ENCODE measurements at places on chromosomes 11 and 22.

DNA sequence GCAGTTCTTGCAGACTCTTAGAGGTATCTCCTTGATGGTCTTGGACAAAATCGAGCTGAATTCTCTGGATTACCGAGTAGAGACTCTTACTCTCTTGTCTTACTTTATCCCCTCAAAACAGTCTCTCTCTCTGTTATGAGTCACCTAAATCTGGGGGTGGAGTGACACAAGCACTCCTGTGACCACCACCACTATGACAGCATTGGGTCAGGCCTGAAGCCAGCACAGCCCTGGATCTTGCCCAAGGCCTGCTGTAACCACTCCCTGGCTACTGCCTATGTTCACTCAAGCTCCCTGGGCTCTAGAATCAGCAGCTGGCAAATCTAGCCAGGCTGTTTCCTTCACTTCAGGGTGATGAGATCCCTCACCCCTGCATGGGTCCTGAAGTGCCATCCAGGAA lies 662.5 kb downstream of the LUZP2 start:
- DNase-seq: no peak

DNA sequence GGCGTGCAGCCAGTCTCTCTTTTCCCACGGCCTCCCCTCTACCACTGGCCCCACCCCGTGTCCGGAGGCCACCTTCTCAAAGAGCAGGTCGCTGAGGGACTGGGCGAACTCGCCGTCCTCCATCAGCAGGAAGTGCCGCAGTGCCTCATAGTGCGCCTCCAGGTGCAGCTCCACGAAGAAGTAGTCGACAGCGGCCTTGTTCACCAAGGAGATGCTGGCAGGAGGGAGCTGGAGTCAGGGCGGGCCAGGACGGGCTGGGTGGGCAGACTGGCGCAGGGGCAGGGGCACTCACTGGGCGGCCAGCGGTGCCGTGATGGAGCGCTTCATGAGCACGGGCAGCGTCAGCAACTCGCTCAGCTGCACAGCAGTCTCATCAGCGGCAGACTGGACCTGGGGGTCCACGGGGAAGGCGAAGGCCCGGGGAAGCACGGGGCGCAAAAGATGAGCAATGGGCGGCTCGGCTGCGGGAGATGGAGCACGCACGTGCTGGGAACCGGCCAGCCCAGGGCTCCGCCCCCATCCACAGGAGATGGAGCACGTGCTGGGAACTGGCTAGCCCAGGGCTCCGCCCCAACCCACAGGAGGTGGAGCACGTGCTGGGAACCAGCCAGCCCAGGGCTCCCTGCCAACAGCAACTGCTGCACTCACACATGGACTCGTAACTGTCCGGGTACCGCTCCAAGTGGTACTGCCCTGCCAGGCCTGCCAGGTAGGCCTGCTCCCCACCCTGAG lies 18.4 kb downstream of the SELENOO start:
- no peak for DNase-seq

GRCh38 chr11:90705661-90706060 lies 482.8 kb upstream of the CHORDC1 start:
- no peak for DNase-seq

DNA sequence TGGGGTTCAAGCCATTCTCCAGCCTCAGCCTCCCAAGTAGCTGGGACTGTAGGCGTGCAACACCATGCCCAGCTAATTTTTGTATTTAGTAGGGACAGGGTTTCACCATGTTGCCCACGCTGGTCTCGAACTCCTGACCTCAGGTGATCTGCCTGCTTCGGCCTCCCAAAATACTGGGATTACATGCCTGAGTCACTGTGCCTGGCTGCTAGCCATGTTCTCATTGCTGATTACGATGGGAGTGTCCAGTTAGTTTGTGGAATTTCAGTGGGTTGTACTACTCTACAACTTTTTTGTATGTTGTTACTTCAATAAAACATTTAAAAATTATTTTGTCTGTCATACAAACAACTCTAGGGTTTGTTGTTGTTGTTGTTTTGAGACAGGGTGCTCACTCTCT lies 4.8 kb upstream of the VPS11 start:
- no peak for DNase-seq

DNA sequence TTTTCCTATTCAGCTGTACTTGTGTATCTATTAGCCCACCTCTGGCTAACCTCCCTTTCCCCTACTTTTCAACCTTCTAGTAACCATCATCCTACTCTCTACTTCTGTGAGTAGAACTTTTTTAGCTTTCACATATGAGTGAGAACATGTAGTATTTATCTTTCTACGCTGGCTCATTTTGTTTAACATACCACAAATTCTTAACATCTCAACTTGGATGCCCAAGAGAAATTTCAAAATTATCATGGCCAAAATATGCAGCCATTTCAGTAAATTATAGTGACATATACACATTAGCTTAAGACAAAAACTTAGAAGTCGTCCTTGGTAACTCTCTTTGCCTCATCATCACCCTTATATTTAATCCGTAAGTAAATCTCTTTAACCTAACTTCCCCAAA lies 34.7 kb downstream of the LUZP2 start:
- DNase-seq: no peak

GRCh38 chr11:130068546-130068985 lies 1.1 kb upstream of the APLP2 start:
- no peak for DNase-seq

- DNase-seq: no peak
Observed at GRCh38 chr11:73380331-73380730, 4.1 kb downstream of the RELT start.

DNA sequence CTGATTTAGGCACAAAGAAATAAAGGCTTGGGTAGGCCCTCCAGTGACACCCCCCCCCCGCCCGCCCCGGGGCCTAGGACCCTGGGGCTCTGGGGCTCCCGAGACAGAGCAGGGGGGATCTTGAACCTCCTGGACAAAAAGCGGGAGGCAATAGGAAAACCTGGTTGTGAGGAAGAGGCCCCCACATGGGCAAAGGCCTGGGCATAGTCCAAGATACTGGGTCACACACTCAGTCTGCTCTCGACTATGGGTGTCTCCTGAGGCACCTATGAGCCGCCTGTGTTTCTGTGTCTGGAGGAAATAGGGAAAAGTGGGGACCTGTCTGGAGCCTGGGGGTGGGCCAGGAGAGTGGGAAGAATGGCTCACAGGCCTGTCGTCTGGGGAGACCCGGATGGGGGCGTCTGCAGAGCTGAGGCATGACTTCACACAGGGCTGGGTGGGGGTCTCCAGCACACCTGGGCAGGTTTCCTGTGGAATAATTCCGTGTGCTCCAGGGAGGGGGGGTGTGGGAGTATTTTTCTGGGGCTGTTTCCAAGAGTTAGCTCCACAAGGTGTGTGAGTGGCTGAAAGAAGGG lies 2.4 kb upstream of the MN1 start:
- no peak for DNase-seq

- no peak for DNase-seq
Observed at GRCh38 chr11:63869683-63870082, 30.8 kb downstream of the MARK2 start.

GRCh38 chr11:68398995-68399851 lies 61.3 kb upstream of the PPP6R3 start:
- no peak for DNase-seq

- no peak for DNase-seq
Observed at GRCh38 chr11:93123351-93123898, 74.4 kb downstream of the SLC36A4 start.

DNA sequence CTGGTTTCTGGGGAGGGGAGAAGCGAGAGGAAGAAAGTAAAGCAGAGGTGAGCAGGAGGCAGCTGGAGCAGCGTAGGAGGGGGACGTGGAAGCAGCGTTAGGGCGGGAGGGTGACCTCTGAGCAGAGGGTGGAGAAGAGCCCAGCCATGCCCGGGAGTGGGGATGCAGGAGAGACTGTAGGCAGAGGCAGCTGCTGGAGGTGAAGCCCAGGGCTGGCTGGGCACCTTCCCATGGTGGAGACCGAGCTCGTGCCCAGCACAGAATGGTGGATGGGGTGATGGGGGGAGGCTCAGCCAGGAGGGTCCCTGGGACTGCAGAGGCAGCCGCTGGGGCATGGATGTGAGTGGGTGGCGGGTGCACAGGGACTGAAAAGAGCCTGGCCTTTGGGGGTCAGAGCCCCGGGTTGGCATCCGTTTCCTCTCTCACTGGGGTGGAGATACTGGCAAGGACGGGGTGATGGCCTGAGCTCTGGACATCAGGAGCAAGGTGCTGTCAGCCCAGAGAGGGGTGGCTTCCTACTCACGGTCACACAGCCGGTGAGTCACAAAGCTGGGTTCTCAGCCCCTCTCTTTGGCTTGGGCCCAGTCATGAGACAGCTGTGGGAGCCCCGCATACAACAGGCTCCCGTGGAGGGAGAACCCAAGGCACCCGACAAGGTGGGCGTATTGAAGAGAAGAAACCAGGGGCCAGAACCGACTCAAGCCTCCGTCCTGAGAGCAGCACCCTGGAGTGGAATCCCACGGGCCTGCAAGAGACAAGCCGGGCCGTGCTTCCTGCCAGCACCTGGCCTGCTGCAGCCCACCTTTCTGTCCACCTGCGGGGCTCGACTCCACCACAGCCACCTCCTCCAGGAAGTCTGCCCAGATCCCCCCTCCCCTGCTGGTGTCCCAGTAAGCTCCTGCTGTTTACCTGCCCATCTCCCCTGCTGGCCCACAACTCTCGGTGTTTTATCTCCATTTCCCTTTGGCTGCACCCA lies 45.8 kb upstream of the FGF3 start:
- no peak for DNase-seq

GRCh38 chr11:73622926-73623593 lies 23.3 kb upstream of the PLEKHB1 start:
- no peak for DNase-seq

GRCh38 chr11:14793546-14793945 lies 98.5 kb downstream of the CYP2R1 start:
- DNase-seq: no peak

GRCh38 chr11:78022397-78023396 lies at the start of gene KCTD14:
KCTD14 (minus strand) TSS chr11:78023276; CDS start chr11:78023249, 27 bp downstream.
- DNase-seq: no peak

- no peak for DNase-seq
Observed at GRCh38 chr11:60362241-60362640, 16.1 kb upstream of the MS4A7 start.

- DNase-seq: no peak
Observed at GRCh38 chr22:26702906-26703830, 45.8 kb downstream of the MIAT start.

DNA sequence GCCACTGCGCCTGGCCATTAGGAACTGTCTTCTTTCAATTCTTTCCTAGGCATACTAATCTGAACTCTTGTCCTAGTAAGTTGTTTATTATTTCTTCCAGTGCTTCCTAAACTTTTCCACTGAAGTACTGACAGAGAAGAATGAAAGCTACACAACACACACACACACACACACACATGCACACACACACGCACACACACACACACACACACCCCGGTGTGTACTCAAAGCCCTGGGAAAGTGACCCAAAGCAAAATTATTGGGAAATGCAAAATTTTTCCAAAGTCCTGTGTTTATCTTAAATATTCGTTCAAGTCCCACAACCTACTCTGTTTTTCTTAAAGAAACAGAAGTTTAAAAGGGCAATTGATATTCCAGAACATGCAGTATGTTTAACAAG lies 19.4 kb upstream of the SIK2 start:
- no peak for DNase-seq

GRCh38 chr11:96567176-96567575 lies 177.4 kb downstream of the JRKL start:
- DNase-seq: no peak

DNA sequence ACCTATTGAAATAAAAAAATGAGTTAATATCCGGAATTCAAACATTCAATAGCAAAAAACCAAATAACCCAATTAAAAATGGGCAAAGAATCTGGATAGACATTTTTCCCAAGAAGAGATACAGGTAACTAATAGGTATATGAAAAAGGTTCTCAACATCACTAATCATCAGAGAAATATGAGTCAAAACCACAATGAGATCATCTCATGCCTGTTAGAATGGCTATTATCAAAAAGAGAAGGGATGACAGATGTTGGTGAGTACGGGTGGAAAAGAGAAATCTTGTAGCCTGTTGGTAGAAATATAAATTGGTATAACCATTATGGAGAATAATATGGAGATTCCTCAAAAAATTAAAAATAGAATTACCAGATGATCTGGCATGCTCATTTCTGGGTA lies 26.9 kb upstream of the OR6M1 start:
- DNase-seq: no peak

DNA sequence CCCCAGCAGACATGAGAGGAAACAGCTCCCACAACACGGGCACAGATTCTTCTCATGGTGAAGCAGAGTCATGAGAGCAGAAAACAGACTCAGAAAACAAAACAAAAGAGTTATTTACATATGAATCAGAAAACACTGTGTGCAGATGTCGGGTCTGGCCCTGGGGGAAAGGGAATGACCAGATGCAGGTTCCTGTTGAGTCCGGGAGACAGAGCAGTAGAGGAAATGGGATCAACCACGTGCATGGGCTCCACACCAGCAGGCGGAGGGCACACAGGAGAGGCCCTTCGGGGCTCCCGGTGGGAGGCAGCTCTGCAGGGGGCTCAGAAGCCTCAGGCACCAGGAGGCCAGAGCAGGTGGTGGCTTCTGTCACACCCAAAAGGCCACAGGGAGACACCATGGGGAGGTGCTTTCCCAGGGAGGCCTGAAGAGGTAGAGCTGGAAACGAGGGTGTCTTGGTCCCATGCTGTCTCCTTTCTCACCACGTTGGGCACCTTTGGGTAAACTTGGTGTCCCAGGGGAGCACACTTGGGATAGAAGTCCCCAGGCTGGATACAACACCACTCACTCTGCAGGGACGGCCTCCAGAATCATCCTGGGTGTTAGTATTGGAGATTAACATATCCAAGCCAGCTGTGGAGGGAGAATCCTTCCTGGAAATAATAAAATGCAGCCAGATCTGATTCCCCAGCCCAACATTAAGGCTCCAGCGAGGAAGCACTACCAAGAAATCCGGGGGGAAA lies 764.7 kb downstream of the BRD1 start:
- DNase-seq: no peak

DNA sequence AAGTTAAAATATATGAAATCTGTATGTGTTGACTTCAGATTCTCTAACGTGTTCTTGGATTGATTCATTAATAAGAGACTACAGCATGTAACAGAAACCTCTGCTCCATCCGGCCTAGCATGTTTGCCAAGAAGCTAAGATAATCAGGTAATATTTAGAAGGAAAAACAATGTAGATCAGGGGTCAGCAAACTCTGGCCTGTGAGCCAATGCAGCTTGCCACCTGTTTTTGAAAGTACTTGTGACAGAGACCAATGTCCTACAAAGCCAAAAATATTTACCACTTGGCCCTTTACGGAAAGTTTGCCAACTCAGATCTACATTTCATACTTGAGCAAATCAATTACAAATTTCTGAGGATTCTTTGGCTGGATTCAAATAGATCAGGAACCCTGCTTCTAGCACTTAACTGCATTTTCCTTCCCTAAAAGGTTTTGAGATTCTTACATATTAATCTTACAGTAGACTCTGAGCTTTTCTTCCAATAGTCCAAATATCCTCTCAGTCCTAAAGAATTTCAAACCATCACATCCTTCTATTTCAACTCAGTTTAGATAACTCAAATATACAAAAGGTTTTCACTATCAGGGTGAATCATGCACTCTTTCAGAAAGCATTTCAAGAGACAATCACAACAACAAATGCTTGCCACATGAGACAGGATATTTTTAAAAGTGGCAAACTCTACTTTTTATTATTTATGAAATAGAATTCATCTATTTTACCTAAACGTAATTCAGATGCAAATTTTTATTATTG lies 29.5 kb downstream of the APOL5 start:
- DNase-seq: no peak

- DNase-seq: no peak
Observed at GRCh38 chr11:59200423-59200746, 12.3 kb downstream of the MPEG1 start.

GRCh38 chr22:40449676-40450035 lies 79.3 kb downstream of the SGSM3 start:
- DNase-seq: no peak

- no peak for DNase-seq
Observed at GRCh38 chr11:3745161-3745560, 52.2 kb downstream of the NUP98 start.
